HAP-1 (cell line): ENCODE measurements at places on chromosomes 11 and 22.

DNA sequence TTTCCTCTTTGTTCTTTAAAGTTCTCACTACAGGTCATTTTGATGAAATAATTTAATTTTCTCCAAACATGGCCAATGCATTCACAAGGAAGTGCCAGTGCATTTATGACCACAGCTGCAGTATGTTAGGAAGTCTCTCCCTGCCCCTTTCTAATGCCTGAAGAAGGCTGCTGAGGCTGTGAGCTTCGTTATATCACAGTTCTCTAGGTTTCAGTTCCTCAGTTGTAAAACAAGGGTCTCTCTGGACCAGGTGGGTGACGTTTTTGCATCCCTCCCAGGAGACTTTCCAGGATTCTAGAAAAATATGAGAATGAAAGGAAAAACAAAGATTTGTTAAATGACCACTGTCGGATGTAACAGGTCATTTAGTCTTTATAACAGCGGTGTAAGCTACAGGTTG is 171.6 kb downstream of the LARGE1 start:
- no peak for DNase-seq

- no peak for DNase-seq
Observed at GRCh38 chr11:109865548-109866186, 227.5 kb upstream of the ZC3H12C start.

GRCh38 chr11:81071606-81072005 is 1630.8 kb upstream of the TENM4 start:
- DNase-seq = no peak

- peak; percentile 54 for DNase-seq
Observed at GRCh38 chr11:75597636-75598035, 35.6 kb downstream of the SERPINH1 start.

DNA sequence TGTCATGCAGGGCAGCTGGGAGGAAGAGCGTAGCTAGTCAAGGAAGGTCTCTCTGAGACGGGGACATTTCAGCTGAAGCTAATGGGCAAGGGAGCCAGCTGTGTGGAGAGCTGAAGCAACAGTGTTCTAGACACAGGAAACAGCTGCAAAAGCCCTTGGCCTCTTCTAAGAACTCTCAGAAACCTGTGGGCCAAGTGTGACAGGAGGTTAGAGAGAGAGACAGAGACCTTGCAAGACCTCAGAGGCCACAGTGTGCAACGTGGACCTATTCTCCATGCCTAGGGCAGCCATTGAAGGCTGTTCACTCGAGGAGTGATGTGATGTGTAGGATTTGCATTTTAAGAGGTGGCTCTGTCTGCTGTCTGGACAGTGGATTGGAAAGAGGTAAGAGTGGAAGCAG is 48.7 kb upstream of the TNRC6B start:
- DNase-seq = no peak

DNA sequence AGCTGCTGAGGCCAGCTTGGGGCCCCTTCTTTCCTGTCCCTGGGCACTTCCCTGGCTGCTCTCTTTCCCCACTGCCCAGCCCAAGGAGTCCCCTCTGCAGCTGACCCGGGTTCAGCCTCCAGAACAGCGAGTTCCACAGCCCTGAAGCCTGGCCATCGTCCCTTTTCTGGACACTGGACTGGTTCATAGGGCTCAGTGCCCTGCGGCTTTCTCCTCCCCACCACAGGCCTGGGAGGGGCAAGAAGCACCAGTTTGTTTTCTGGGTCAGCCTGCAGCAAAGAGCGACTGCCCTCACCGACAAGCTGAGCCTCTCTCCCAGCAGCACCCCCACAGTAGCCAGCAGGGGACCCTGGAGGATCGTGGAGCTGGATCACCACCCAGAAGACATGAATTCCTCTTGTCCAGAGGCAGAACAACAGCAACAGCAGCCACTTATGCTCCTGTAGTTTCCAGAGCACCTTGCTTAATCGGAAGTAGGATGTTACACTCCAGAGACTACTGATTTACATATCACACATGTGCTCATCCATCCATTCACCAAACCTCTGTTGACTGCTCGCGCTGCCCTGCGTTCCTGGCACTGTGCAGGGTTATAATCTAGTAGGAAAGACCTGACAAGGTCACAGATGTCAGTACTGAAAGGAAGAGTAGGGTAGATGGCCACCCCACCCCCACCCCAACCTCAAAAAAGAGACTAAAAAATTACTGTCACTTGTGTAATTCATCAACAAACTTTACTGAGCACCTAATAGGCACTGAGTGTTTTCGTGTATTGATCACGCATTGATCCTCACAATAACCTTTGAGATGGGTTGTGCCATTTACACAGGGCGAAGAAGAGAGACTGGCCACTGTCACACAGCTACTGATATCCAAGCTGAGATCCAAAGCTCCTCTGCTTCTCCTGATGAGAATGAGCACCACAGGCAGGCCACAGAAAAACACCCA is 13.0 kb upstream of the CXCR5 start:
- DNase-seq = no peak

DNA sequence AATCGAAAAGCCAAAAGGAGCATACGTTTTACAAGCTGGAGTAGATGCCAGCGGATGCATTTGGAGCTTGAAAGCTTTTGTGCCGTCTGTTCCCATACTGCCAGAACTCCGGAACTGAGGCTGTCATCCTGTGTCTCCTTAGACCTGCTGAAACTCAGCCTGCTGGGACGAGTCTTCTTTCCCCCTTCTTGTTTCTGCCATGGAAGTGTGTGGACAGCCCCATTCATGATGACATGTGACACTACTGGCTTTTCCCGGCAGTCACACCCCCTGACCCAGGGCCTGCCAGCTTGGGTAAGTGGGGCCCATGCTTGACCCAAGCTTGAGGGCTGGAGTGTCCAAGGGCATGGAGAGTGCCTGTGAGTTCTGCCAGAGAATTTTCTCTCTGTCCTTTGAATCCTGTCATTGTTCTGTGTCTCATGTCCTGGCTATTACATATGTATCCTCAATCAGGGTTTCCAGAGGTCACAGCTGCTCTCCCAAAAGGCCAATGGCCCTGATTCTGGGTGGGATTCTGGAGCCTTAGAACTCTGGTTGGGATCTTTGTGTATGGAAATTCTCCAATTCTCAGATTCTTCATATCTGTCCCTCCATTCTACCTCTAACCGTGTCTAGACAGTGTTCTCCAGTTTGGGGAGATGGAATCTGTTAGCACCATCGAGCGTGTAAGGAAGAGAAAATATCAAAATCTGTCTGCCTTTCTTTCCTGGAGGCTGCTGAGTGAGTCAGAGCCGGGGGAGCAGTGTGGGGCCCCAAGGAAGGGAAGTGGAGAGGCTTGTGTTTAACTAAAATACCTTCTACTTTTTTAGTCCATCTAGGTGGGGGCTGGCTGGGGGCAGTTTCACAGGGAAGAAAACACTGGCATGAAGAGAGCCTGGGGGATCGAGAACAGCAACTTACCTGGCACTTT is 73.2 kb downstream of the KIAA1671 start:
- DNase-seq = no peak

DNA sequence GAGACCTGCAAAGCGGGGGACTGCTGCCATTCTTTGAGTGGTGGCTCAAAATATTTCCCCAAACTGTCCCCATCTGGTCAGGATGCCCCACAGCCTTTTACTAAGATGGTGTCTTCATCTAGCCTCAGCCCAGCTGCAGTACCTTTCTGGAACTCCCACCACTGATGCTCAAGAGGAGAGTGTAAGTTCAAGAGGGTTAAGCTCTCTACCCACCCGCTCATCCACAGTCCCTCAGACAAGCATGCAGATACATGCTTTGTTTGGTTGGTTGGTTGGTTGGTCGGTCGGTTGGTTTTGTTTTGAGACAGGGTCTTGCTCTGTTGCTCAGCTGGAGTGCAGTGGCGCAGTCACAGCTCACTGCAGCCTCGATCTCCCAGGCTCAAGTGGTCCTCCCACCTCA is 14.5 kb upstream of the CAVIN3 start:
- no peak for DNase-seq

DNA sequence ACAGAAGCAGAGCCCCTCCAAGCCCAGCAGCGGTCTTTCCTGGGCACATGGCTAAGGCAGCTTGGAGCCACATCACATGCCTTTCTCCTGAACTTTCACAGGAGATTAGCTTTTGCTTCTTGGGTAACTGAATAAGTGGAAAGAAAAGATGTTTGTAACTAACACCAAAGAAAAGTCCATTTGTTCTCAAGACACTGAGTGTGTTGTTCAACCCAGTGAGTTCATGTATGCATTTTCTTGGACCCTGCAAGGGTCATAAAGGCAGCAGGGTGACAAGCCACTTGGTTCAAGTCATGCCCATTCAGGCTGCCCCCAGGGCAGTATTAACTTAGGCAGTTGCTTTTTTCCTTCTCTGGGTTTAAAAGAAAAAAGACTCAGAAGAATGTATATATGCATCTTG is 203.4 kb downstream of the FAM76B start:
- DNase-seq = no peak

DNA sequence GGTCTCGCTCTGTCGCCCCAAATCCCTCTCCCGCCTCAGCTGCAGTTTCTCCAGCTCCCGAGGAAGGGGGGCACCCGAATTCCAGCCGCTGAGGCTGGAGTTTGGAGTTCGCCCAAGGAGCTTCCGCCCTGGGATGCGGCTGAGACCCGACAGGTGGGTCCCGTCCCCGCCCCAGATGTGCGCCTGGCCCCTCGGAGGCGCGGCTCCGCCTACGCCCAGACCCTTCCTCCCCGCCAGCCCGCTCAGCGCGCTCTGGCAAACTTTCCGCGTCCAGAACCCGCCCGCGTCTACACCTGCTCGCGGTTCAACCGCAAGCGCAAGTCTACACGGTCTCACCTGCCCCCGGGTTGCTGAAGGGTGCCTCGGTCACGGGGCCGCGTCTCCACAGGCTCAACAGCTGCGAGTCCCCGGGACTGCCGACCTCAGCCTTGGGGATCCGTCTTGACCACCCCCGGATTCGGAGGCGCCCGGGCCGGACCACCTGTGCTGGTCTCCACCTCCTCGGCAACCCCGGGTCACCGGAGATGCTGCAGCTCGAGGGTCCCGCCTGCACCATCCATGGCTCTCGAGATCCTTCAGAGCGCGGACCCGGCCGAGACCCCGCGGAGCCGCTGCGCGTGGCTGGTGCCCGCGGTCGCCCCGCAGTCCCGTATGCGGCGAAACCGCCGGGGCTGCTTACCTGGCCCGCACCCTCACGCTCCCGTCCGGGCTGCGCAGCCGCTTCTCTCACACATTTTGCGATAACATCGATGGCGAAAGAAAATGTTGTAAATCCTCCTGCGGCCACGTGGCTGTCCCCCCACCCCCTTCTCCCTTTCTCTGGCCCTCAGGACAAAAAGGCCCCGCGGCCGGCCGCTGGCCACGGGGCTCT is 63.6 kb downstream of the NFAM1 start:
- DNase-seq = peak; percentile 67

- no peak for DNase-seq
Observed at GRCh38 chr11:46890665-46891064, 27.7 kb downstream of the LRP4 start.

DNA sequence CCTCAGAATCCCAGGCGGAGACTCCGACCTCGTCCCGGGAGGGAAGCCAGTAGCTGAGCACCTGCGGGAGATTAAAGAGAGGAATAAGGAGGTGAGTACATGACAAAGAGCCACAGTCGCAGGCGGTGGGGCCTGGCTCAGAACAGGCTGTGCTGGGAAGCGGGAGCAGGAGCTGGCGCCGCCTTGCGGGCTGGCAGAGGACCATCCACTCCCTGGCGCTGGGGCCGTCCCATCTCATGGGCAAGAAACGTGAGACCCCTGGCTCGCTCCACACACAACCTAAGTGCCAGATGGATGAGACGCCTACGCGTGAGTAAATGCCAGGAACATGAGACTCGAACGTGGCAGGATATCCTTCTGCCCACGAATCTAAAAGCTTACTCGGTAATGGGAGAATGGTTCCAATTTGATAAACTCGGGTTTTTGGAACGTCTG is 6.3 kb downstream of the CEND1 start:
- no peak for DNase-seq

DNA sequence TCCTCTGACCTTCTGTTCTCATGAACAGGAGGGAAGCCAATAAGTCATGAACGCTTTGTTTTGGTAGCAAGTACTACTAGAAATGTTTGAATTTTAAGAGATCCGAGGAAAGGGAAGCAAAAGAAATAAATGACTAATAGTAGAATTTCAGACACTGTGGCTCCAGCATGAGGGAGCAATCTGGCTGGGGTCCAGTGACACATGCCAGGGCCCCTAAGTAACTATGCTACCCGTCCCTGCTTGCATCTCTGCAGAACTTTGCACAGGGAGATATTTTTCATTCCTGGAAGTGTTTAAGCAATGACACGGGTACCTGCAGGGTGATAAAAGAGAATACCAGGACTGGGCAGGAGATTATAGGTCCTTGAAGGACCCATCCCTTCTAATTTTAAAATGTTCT is 7.3 kb upstream of the ADAMTS8 start:
- no peak for DNase-seq

GRCh38 chr22:42313204-42313603 is 42.8 kb upstream of the TCF20 start:
- DNase-seq = no peak

- peak; percentile 37 for DNase-seq
Observed at GRCh38 chr11:65861165-65861505, 902 bp downstream of the MUS81 start.

DNA sequence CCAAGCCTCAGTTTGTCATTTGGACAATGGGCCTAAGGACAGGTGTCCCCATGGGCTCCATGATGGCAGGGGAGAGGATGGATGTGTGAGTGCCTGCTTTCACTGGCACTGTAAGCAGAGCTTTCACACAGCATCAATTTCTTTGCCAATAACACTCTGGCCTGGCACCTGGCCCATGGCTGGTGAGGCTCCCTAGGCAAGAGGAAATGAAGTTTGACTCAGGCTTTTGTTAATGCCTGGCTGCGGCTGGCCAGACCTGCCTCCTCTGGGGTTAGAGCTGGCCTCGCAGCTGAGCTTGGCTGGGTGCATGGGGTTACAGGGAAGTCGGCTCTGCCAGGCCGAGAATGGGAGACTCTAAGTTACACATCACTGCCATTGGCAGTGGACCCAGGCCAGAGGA is 30.0 kb upstream of the SEZ6L start:
- no peak for DNase-seq
